DMS 273 treated with DMSO at 0.1 percent for 48 hours (cell line): ENCODE measurements at places on chromosomes 11 and 22.

DNA sequence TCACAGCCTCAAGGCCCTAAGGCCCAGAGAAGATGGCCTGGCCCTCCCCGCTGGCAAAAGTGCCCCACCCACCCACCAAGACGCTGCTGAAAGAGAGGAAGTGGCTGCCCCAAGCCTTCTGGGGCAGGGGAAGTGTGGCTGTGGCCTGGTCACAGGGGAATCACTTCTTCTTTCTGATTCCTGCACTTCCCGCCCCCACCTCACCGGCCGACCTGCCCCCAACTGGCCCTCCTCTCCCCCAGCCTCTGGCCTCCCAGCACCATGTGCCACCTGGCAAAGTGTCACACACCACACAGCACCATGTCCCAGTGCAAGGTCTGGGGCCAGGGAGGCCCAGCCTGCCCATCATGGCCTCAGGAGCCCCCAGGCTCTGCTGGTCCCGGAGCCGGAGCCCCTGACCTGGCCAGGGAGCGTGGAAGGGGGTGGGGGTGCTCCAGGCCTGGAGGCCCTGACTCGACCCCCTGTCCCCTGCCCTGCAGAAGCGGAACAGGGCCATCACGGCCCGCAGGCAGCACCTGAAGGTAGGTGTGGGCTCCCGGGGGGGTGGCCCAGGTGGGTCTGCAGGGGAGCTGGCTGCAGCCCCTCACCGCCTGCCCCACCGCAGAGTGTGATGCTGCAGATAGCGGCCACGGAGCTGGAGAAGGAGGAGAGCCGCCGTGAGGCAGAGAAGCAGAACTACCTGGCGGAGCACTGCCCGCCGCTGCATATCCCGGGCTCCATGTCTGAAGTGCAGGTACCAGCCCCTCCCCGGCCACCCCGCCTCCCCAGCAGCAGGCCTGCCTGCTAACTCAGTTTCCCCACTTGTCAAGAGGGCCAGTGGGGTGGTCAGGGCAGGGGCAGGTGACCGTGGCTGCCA is 1.4 kb downstream of the TNNI2 start:
- no peak for DNase-seq

DNA sequence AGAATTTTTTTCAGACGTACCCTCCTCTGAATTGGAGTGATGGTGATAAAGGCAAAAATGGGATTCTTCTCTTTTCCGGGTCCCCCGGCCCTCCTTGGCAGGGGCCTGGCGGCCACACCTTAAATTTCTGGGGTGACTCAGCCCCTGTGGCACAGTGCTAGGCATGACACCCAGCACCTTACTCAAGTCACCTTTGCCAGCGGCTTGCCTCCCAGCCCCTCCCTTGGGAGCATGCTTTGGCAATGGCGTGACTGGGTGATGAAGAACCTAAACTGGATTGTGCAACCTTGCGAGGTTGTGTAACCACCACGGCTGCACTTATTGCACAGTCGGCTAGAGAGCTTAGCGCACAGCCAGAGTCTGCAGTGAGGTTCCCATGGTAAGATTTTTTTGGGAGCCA is 16.2 kb upstream of the LDLRAD3 start:
- DNase-seq, result no peak

DNA sequence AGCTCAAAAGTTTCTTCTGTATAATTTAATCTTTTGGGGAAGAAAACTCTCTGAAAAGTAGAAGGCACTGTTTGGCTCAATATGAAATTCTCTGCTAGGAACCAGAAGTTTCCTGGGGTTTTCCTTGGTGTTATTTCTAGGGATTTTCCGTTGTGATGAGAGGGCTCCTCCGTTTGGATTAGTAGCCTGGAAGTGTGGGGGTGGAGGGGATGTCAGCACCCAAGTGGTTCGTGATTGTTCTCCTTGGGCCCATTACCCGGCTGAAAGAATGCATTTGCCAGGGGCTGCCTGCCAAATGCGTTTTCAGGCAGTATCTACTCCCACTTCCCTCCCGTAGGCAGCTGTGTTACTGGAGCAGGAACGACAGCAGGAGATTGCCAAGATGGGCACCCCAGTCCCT is 4.3 kb downstream of the SF3B2 start:
- DNase-seq, result no peak

- no peak for DNase-seq
These were observed 44.5 kb downstream of the SYN3 start for GRCh38 chr22:33013531-33014162.

DNA sequence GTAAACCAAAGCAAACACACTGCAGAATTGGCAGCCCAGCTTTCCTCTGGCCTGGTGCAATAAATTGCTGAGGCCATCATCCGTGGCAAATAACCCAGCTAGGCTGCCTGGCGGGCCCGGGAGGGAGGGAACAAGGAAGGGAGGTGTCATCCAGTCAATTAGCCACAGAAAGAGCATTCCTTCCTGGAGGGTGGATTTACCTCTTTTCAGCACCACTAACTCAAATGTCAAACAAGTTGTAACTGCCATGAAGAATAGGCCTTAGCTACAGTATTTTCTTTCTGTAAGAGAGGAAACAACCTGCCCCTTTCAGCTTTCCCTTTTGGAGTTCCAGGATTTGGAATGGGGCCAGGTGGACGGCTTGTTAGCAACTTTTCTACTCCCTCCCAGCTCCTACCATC is 163.8 kb upstream of the BDNF start:
- no peak for DNase-seq

DNA sequence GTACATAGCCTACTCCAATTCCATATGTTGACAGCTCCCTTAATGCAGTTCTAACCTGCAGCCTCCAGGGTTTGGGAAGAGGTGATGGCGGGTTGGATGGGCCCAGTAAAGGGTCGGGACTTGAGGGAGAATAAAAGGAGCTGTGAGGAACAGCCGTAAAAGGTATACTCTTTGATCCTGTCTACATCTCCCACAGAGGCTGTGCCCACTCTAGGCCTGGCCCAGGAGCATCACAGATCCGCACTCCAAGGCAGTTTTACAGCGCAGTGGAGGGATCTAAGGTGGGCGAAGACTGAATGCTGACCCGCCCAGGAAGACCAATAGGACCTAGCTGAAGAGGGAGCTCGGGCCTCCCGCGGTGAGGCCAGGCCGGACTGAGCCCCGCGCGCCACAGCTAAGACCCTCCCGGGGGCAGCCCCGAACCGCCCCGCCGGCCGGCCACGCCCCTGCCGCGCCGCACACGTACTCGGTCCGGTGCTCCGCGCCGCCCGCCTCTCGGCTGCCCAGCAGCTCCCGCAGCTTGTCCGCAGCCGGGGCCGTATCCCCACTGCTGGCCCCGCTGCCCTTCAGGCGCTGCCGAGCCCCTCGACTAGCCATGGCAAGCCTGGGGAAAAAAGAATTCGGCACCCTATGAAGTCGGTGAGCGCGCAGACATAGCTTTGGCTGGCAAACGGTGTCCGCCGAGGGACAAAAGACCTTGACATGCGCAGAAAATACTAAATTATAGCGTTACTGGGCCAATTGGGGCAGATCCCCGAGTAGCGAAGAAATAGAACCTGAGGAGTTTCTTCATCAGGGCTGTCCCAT is at the start of gene ALG9:
Gene ALG9, minus strand, starts transcription at position 696 of the 807 bp plus-strand sequence. Its CDS starts 99 bp downstream, at position 597.
- peak; percentile 52 for DNase-seq

DNA sequence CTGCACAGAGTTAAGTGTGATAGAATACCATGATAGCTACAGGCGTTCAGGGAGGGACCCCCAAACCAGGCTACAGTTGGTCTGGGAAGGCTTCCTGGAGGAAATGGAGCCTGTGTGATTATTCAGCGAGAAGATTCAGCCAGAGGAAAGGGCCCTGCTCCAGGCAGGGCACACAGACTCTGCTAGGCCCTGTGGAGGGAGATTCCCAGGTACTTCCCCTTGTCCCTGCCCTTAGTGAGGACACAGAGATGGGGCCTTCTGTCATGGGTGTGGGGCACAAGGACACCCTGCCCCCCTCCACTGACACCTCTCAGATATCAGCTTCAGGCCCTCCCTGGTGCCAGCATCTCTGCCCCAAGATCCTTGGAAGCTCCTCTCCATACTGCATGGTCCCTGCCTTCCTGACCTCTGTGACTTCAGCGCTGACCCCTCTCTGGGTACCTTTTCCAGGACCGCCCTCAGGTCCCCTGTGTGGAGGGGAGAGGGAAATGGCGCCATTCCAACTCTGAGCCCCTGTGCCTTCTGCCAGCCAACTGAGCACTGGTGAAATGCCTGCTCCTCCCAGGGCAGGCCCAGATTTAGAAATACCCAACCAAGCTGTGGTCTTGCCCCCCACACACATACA is 12.6 kb upstream of the POU2F3 start:
- DNase-seq, result no peak

- DNase-seq, result no peak
These were observed 95.8 kb downstream of the DLG2 start for GRCh38 chr11:85531191-85531897.
